Activated naive CD4-positive, alpha-beta T cell treated with anti-CD3 and anti-CD28 coated beads, Interleukin-2, amount 50 U/mL, for 72 hours (primary cell): ENCODE measurements at places on chromosomes 1 and 21.
A peak's percentile ranks its signal among the peaks of the same experiment; 100 is the strongest.

GRCh38 chr1:198788561-198789064, 149.8 kb downstream of the PTPRC start:
- peak; percentile 11 for DNase-seq

- no peak for DNase-seq
These were observed 544.6 kb downstream of the AMY1C start for GRCh38 chr1:104294259-104294658.

DNA sequence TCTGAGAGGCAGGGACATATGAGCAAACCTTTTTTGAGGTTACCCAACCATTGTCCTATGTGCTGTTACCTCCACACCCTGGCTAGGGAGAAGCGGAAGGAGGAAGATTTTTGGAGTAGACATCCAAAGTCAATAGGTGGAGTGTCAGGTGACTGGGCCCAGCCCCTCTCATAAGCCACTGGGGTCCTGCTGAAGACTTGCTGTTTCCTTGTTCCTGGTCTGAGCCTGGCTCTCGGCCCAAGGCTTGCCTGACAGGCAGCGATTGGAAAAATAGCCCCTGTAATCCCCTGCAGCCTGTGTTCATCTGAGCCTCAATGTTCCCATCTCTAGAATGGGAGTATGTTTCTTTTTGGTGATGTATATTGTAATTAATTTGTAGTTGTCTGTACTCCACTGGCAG, 6.9 kb upstream of the PIGR start:
- no peak for DNase-seq

- DNase-seq = no peak
These were observed 21.3 kb downstream of the GPSM2 start for GRCh38 chr1:108897865-108898720.

GRCh38 chr1:201670517-201670916, 131.6 kb downstream of the NAV1 start:
- no peak for DNase-seq

DNA sequence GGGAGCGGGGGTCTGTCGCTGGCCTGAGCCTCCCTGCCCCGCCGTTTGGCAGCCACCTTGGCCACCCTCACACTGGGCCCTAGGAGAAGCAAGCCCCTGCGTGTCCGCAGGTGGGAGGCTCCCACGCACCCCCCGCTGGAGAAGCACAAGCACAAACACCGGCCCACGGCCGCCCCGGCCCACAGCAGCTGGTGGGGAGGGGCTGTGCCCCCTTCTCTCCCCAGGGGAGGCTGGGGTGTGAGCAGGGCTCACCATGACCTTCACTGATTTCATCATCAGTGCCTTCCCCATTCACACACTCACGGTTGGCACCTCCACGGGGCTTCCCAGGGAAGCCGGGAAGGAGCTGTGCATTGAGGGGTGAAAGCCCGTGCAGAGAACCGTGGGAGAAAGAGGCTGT, 7.9 kb downstream of the AGRN start:
- DNase-seq = no peak

DNA sequence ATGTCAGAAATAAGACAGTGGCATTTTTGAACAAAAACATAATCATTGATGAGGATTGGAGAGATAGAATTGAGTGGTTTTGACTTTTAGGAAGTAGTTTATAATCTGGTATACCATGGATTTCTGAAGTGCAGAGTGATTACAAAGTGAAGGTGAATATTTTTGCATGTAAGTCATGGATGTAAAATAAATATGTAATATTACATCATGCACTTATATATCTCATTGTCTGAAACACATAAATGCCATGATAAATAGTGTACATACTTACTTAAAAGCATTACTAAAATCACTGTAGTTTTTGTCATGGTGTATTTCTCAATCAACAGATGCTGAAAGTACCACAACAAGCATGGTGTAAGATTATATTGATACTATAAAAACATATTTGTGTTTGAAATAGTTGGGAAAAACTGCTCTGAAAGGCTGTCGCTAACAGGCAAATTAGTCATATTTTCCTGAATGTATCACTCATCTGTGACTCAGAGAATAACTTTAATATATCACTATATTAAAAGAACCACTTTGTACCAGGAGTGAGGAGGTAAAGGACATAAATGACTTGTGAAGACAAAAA, 24.8 kb upstream of the RGS18 start:
- no peak for DNase-seq

GRCh38 chr1:31815752-31816500, at the start of gene SPOCD1:
Gene SPOCD1 (minus strand): TSS chr1:31816022. CDS start chr1:31815333, 689 bp downstream.
- DNase-seq = peak; percentile 90

DNA sequence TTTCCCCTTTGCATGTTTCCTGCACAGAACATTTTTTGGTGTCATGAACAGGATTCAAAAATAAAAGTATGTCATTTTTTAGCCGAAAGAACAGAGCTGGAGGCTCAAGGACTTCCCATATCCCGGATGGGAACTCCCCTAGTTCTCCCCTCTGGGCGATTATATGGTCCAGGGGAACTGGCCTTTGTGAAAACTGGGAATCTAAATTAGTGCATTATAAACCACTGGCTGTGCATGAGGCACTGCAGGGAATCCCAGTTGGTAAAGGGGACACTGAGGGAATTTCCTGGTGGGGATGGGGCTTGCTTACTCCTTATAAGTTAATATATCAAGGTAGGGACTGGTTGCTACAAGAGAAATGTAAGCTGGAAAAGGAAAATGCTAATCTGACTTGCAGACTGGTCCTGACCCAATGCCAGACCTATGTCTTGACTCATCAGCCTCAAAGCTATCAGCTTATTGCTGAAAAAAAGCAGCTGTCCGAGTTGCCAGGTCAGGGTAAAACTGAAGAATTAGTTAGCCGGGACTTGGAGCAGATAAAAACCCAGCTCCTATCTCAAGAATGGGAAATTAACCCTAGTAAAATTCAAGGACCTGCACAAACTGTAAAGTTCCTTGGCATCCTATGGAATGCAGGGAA, 122.6 kb downstream of the FCRL5 start:
- DNase-seq = no peak

GRCh38 chr1:81834268-81834667, 33.5 kb downstream of the ADGRL2 start:
- DNase-seq = no peak

DNA sequence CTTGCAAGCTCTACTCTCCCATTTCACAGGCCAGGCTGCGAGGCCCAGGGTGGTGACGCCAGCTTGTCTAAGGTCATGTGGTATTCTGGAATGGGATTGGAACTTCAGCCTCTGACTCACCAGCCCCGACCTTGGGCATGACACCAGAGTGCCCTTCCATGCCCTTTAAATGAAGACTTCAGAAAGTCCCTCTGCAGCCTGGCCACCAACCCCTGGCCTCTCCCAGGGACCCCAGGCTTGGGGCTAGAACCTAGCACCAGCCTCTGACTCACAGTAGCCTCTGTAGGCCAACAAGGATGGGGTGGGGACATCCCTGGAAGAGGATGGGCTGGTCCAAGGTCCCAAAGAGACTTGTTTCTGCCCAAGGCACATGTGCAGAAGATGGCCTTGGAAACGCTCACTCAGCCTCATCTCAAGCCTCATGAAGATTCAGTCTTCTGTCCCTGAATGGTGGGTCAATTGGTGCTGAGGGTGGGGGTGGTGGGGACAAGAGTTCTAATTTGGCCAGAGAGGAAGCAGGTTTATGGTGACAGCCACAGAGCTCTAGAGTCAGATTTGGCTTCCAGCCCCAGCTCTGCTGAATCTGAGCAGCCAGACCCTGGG, 36.1 kb upstream of the RUNX3 start:
- peak; percentile 41 for DNase-seq

DNA sequence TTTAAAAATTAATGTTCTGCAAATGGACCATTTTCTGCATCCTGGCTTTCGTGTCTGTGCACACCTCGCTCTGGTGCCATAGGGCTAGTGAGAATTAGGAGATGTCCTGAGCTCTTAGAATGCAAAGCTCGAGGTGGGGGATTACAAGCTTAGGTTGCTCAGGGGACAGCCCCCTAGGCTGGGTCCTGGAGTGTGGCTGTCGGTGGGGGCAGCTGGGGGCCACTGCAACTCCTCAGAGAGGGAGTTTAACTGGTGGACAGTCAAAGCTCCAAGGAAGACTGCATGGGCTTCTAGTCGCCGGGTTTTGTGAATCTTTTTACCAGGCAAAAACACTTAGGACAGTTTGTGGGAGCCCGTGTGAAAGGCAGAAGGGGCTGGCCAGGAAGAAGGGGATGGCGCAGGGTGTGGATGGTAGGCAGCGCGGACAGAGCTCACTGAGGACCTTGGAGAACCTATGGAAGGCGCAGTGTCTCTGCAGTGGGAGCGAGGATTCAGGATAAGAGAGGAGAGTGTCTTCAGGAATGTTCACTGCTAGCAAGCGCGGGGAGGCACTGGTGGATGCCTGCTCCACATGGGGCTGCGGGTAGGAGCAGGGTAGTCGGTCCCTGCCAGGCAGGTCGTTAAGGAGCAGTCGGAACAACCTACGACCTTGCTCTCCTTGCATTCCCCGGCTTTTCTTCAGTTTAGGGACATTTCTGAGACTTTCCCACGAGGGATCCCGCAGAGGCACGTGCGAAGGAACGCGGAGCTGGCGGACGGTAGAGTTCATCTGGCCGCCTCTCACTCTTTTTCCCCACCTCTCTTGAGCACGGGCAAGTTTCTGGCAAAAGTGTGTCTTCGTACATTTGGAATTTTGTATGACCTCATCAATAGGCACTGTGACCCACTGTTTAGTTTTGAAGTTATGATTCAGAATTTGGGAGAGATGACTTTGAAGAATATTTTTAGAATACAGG, 12.9 kb upstream of the KCNE1 start:
- no peak for DNase-seq

- no peak for DNase-seq
These were observed 14.4 kb upstream of the C8B start for GRCh38 chr1:56979986-56980755.

DNA sequence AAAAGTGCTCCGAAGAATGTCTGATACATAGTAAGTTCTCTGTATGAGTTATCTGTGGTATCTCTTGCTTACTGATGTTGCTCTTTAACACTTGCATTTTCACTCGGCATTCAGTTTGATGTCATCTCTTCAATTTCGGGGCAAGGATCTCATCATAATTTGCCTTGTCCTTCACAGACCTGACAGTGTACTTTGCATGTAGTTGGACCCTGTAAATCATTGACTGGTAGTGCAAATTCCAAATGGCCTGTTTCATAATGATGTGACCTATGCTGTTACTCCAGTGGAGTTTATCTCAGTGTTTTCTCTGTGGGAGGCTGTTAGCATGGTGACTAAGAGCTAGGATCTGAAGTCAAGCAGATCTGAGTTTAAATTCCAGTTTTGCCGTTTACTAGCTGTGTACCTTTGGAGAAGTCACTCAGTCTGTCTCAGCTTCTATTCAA, 34.2 kb upstream of the ABCD3 start:
- DNase-seq = peak; percentile 14

- DNase-seq = no peak
These were observed 8.0 kb downstream of the PHLDA3 start for GRCh38 chr1:201460814-201461644.

DNA sequence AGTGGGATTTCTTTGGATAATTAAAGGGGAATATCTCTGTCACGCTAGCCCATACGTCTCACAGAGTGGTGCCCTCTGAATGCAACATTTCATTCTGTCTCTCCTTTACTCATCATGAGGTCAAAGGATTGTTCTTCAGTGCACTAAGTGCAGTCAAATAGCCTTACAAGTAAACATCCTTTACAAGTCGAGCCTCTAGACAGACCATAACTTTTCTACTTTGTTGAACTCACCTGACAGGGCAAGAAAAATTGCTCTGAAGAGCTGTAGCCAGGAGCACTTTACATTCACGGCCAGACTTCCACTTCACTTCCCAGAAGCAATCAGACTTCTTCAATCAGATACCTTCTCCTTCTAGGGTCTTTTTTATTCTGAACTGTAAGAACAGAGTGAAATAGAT, 768.0 kb upstream of the TMPRSS15 start:
- no peak for DNase-seq

- DNase-seq = peak; percentile 65
These were observed 40.2 kb downstream of the FASLG start for GRCh38 chr1:172699111-172699510.

DNA sequence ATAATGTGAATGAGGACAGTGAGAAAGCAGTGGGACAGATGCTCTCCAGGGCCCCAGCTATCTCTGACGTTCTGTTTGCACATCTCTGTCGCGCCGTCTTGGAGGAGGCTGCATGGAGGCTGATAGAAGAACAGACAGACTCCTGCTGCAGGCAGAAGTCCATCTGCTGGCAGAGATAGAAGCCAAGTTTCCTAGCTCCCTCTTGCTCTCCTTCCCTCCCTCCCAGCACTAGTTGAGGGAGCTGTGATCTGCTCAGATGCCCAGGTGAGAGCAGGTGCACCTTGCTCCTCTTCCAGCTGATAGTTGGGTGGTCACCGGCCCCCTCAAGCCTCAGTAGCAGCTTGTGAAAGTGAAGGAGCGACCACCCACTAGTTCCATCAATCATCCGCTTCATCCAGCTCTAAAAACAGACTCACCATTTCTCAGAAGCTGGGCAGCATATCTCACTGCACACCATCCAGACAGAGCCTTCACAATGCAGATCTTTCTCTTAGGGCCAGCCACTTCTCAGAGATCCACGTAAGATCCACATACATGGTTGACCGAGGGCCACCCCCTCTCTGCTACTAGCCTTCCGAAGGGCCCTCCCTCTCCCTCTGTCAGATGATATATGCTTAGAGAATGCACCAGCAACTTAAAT, 12.9 kb downstream of the LRRN2 start:
- DNase-seq = no peak
